ENCODE measurements at places on chromosomes 3 and 15.

- DNase-seq, result no peak
Measured at GRCh38 chr15:100393008-100393407, 51.2 kb upstream of the ADAMTS17 start.

DNA sequence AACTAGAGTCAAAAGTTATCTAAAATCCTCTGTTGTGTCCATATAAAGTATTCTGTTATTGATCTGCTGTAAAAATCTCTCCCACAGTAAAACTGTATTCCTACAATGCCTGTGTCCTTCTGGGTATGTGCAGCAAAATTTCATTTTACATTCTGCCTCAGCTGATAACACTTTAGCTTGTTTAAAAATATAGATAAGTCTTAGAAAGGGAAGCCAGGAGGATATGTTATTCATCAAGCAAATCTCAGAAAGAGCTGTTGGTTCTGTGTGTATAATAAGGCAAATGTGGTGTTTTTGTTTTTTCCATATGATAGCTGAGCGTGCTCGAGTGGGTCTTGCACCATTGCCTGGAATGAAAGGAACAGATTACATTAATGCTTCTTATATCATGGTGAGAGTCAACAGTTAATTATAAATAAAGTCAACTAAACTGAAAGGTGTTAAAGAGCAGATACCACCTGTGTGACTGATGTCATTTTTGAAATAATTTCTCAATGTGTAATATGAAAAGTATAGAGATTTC, 96.6 kb downstream of the FEZF2 start:
- DNase-seq, result no peak

DNA sequence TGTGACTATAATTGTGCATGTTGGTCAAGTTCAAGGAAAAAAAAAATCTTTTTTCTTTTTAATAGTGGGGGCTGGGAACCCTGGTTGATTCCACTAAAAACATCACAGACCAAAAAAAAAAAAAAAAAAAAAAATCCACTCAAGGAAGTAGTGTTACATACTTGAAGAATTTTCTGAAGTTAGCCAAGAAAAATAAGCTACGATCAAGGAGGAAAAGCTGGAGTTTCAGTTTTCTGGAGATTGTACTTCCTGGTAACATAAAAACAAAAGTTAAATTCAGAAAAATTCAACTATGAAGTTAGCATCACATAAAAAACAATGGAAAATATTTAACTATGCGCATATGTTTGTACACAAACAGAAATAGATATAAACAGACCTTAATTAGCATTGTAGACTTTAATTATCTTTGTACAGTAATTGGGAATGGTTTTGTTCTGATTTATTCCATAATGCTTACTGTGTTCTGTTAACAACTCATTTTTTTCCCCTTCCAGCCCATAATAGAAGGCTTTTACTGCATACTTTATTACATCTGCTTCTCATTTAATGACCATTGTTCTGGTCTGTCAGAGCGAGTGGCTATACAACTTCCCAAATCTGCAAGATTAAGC, 194.3 kb downstream of the RORA start:
- no peak for DNase-seq

- DNase-seq, result no peak
Measured at GRCh38 chr3:154275292-154275691, 49.0 kb downstream of the DHX36 start.

- DNase-seq, result no peak
Measured at GRCh38 chr3:120449251-120449650, 1.5 kb downstream of the FSTL1 start.

GRCh38 chr3:184561913-184562877, 610 bp downstream of the EPHB3 start:
- peak; percentile 24 for DNase-seq

DNA sequence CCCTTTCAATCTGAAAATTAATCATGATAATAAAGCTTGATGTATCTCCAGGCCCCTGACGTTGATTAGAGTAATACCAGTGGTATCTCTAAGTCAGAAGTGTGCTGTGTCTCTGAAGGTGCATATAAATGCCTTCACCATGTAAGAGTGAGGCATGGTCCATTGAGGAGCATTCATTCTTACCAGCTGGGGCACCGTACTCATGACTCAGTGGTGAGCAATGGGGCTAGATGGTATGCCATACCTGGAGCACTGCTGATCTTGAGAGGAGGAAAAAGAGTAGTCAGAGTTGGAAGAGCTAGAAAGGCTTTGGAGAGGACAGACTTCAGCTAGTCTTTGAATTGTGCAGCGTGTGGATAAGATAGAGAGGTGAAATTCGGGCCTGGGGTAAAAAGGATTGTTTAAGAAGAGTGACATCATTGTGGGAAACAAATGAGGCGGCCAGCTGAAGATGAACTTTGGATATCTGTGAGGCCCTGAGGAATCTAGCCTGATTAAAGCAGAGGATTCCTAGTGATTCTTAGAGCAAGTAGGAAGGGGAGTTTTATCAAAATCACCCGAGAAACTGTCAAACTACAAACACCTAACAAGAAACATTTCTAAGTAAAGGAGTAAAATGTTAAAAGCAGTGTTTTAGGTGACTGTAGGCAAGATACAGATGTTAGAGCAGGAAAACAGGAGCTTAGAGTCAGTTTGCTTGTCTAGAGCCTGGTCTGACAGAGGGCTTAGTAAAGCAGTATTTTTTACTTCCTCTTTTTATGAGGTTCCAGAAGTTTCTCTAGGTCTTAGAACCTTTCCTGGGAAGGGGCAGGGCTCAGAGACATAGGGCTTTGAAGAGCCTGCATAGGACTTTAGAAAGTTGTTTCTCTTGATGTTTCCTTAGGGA, 13.6 kb downstream of the TMOD3 start:
- no peak for DNase-seq

- DNase-seq, result no peak
Measured at GRCh38 chr3:107881509-107881908, 209.3 kb downstream of the CD47 start.

DNA sequence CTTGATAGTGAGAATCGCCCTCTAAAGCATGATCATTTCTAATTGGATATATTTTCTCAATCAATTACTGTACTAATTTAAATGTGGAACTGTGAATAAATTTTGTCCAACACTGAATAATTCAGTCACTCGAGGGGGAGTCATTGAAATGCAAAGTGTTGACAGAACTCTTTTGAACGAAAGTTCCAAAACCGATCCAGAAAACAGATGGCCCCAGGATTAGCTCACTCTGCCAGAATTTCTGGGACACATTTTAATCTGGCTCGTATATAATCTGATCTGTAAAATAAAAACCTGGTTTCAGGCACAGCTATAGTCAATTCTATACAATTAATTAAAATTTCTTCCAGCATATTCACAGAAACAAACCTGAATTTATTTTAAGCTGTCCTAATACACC, 580.4 kb downstream of the ROBO1 start:
- no peak for DNase-seq

GRCh38 chr3:173502983-173503568, 105.5 kb downstream of the NLGN1 start:
- peak; percentile 83 for DNase-seq

DNA sequence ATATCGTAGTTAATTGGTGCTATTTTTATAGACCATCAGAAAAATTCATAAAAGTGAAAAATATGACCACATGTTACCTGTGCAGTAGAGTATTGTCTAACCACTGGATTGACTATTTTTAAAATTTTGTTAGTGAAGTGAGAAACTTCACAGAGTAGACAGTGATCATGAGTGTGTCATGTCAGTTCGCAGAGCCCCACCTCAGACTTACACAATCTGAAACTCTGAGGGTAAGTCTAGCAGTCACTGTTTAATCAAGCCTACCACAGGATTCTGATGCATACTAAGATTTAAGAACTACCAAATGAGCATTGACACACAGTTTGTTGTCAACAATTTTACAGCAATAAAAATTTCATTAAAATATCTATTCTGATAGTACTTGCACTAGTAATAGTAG, 552.9 kb upstream of the SUCLG2 start:
- no peak for DNase-seq

DNA sequence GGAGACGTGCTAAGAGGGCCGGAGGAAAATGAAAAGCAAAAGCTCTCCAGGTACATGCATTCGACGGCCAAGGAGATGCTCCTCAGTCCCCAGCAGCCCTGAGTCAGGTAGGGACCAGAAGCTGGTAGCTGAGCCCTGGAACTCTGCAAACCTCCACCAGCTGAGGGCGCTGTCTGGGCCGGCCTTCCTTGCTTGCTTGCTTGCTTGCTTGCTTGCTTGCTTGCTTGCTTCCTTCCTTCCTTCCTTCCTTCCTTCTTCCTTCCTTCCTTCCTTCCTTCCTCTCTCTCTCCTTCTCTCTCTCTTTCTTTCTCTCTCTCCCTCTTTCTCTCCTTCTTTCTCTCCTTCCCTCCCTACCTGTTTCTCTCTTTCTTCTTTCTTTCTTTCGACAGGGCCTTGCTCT, 94.6 kb upstream of the RASGRF1 start:
- no peak for DNase-seq

GRCh38 chr15:95698230-95698629, 632.3 kb upstream of the NR2F2 start:
- no peak for DNase-seq

DNA sequence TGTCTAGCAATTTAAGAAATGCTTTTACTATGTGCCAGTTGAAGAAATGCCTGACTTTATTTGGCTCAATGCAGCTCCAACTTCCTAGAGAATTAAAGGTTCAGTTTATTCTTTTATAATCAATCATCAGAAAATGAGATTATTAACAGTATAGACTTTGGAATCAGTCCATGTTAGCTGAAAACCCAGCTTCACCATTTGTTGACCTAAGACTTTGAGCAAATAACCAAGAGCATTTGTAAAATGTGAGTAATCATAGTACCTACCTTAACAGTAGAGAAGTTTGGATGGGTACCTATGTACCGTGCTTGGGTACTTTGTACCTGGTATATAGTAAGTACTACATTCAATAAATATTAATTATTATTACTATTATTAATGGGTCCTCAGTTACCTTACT, 105.9 kb downstream of the RARB start:
- no peak for DNase-seq

GRCh38 chr3:188187053-188187452, 33.1 kb downstream of the LPP start:
- no peak for DNase-seq

- DNase-seq, result no peak
Measured at GRCh38 chr3:183809270-183809669, 16.1 kb downstream of the MAP6D1 start.

DNA sequence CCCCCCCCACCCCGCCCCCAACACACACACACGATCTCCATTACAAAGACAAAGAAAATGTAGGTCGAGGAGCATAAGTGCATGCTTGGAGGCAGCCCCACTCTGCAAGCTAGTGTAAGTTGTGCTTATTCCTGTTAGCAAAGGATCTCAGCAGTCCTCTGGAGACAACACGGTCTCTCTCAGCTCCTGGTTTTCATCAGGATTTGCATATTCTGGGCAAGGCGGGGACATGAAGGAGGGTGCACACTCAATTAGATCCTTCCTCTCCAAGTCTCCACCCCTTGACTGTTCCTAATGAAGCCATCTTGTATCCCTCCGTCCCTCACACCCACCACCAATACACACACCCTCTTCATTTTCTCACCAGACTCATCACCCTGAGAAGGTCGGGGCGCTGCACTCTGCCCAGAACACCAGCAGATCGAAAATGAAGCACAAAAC, 63.8 kb downstream of the MRPL46 start:
- DNase-seq, result no peak

- DNase-seq, result no peak
Measured at GRCh38 chr3:25582242-25582641, 82.5 kb downstream of the TOP2B start.

Data from NCI-H1105 treated with DMSO at 0.1 percent for 48 hours (cell line).